ENCODE measurements at places on chromosomes 16 and 17.

DNA sequence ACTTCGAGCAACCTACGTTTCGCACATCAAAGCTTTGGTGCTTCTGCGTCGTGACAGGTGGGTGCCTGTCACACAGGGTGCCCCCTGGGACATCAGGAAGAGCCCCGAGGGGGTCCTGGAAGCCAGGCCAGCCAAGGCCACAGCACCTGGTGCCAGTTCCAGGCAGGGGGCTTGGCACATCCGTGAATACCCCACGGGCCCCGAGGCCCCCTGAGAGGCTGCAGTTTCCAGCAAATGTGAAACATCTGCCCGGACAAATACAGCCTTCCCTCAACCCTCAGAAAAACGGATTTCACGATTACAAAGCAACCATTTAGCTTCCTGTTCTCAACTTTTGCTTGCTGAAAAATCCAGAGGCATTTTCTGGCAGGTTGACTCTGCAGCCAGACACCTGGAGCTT, 109.3 kb upstream of the METRNL start:
- no peak for DNase-seq

GRCh38 chr17:79931817-79932309, 92.6 kb upstream of the CBX4 start:
- DNase-seq: no peak

DNA sequence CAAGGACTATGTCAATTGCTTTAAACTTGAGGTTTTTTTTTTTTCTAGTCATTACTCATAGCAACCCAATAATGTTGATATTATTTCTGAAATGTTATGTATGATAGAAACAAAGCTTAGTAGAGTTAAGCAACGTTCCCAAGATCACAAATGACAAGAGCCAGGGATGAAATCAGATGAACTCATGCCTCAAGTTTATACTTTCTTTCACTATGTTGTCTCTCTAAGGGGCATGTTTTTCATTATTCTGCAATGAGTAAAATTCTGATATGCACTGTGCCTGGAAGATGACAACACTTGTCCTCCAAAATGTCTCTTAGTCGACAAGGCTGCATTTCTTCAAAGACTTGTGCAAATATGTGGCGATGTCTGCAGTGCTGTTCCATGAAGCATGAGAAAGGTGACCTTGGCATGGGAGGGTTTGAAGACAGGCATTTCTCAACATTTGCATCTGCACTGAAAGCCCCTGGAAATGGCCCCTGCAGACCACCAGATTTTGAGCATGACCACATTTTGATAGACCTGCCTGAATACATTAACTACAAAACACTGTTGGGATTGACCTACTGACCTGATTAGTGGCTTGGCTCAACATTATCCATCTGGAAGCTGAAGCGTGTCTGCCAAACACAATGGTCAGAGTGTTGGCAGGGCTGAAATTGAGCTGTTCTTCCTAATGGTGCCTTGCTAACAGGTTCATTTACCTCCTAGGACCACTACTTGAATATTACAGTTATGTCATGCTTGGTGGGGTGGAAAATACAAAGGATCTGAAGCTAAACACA, 1027.5 kb downstream of the CDH11 start:
- no peak for DNase-seq

DNA sequence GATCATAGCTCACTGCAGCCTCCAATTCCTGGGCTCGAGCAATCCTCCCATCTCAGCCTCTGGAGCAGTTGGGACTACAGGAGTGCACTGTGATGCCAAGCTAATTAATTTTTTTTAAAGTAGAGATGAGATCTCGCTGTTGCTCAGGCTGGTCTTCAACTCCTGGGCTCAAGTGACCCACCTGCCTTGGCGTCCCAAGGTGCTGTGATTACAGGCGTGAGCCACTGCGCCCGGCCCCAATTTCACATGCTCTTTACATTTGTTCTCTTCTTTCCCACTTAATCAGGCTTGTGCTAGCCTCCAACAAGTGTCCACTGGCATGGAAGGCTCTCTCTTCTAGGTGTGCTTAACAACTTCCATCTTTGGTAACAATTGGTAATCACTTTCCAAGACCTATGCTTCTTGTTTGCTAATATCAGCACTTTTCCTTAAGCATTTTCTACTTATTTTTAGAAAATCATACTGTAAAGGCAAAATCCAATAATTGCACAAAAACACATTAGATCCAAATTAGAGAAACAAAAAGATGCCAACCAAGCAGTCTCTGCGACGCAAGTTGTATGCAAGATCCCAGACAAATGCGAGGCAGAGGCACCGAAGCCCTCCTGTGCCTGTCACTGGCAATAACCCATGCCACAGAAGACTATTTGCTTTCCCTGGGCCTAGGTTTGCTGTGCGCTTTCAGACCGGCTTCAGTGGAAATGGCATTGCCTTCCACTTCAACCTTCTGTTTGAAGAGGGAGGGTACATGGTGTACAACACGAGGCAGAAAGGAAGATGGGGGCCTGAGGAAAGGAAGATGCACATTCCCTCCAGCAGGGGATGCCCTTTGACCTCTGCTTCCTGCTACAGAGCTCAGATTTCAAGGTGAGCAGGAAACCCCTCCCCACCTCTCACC, 52.6 kb downstream of the NOS2 start:
- no peak for DNase-seq

DNA sequence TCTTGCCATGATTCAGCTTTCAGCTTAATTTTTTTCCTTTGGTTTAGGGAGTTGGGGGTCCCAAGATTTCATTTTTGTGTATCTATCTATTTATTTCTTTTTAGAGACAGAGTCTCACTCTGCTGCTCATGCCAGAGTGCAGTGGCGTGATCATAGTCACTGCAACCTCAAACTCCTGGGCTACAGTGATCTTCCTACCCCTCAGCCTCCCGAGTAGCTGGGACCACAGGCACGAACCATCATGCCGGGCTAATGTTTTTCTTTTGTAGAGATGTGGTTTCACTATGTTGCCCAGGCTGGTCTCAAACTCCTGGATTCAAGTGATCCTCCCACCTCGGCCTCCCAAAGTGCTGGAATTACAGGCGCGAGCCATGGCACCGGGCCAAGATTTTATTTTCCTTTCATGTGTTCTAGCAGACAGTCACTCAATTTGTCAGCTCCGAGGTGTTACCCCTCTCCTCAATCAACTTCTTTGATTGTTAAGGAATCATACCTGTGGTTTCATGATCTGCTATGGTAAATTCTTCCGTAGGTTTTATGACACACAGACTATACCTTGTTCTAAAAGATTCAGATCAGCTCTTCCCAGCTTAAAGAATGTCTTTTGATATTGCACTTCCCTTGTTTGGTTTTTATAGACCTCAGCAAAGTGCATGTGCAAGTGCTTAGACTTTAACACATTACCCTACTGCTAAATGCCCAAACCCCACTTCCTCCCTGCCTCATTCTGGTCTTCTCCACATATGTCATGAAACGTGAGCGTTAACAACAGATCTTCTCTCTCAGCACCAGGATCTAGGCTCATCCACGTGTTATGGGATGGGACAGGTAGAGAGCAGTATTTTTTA, 13.0 kb downstream of the UNC45B start:
- no peak for DNase-seq

DNA sequence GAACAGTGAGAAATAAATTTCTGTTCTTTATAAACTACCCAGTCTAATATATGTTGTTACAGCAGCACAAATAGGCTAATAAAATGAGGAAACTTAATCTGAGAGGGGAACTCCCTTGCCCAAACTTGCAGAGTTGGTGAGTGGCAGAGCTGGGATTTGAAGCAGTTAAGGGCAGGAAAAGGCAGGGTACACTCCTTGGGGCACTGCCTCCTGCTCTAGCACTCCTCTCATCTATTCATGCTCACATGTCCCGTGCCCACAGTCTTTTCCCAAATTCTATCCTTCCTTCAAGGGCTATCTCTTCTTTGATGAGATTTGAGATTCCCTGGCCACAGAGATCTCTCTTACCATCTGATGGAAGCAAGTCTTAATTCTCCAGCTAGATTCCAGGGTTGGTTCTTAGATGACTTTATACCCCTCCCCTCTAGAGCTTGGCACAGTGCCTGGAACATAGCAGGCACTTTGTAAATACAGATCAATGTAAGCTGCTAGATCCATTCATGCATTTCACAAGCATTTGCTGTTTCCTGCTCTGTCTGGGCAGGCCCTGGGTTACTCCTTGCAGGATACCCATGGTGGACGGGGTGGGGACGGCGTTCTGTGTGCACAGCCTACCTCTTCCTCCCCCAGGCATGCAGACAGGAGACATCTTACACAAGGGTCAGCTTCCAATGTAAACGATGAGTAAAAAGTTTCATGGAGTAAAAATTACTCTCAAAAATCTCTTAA, 39.2 kb upstream of the ABCC12 start:
- DNase-seq: no peak

GRCh38 chr16:21161211-21161610, 2.7 kb downstream of the LDAF1 start:
- DNase-seq: no peak

- DNase-seq: no peak
These were observed 12.5 kb downstream of the SLC16A3 start for GRCh38 chr17:82241183-82241925.

GRCh38 chr17:68125111-68125870, 89.8 kb downstream of the KPNA2 start:
- no peak for DNase-seq

GRCh38 chr17:37844158-37844976, 79.8 kb upstream of the TBC1D3K start:
- peak; percentile 6 for DNase-seq

GRCh38 chr17:38598536-38598935, 7.2 kb downstream of the SRCIN1 start:
- DNase-seq: no peak

GRCh38 chr16:80682421-80683070, 121.9 kb downstream of the CDYL2 start:
- DNase-seq: no peak

- DNase-seq: no peak
These were observed 1308.4 kb downstream of the CDH8 start for GRCh38 chr16:60727851-60728250.

- no peak for DNase-seq
These were observed 38.1 kb downstream of the ANKRD11 start for GRCh38 chr16:89452241-89452640.

DNA sequence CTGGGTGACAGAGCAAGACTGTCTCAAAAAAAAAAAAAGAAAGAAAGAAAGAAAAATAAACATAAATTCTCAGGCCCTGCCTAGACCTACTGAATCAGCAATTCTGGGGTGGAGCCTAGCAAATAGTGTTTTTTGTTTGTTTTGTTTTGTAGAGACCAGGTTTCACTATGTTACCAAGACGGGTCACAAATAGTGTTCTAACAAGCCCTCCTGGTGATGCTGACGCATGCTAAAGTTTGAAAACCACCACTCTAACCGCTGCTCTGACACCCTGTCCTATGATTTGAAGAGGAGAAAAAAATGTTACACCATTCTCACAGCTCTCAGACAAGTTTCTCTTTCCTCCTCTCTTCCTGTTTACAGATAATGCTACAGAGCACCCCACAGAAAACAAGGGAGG, 1.5 kb downstream of the MRPL10 start:
- DNase-seq: no peak

DNA sequence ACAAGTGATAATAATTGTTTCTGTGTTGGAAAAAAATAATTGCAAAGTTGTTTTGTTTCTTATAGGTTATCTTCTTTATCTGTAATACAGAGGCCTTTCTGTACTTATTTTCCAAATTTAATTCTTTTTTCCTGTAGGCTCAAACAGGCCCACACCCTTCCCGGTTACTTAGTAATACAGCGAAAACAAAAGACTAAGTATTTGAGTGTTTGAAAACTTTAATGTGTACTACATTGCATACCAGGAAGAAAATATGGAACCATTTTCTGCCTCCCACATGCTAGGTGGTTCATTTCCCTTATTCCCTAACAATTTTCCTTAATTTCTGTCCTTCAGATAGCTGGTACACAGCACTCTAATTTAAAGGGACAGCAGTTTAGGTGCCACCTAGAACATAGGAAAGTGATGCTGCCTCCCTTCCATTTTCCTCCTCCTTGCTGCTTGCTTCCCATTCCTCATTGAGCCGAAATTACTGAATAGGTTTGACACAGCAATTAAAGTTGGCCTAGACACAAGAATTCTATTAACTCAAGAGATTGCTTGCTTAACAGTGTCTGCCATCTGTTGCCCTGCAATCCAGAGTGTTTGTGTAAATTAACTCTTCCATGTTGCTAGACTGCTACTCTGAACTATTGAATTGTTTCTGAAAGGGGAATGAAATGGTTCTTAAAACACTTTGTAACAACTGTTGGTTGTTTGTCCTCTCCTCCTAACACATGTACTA, 24.2 kb downstream of the CYB5B start:
- no peak for DNase-seq

GRCh38 chr16:66154801-66155200, 211.7 kb upstream of the CDH5 start:
- no peak for DNase-seq

GRCh38 chr17:16199093-16199492, 16.2 kb downstream of the NCOR1 start:
- no peak for DNase-seq

GRCh38 chr17:59425085-59425931, 93.9 kb downstream of the YPEL2 start:
- no peak for DNase-seq

DNA sequence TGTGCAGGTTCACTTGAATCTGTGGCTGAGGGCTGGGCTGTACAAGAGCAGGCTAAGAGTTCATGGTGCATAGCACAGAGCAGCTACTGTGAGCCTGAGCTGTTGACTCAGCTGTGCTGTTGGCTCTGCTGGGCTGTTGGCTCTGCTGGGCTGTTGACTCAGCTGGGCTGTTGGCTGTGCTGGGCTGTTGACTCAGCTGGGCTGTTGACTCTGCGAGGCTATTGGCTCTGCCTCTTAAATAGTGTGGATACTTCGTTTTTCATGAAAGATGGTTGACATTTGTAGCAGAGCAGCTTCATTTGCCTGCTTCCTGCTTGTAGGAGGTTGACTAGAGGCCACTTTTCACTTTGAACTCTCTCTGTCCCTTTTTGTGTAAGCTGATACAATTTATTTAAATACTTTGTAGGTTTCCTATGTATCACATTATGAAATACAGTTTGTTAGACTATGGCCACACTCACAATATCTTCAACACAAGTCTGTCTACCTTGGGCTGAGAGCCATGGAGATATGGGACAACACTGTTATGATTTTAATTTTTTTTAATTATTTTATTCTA, 40.3 kb upstream of the CCNF start:
- no peak for DNase-seq

DNA sequence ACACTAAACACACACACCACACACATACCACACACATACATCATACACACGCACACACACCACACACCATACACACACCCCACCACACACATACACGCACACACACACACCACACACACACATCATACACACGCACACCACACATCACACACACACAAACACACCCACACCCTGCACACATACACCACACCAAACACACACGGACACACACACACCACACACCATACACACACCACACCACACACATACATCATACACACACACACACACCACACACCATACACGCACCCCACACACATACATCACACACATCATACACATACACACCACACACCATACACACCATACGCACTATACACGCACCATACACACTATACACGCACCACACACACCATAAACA, 3.7 kb upstream of the SOX8 start:
- DNase-seq: no peak

- no peak for DNase-seq
These were observed 402.9 kb downstream of the XYLT1 start for GRCh38 chr16:17067882-17068281.

GRCh38 chr16:89443727-89444084, 46.7 kb downstream of the ANKRD11 start:
- no peak for DNase-seq
